Stimulated activated CD4-positive, alpha-beta T cell treated with anti-CD3 and anti-CD28 coated beads, Interleukin-2, amount 100 ng/mL, for 4 hours (primary cell): ENCODE measurements at places on chromosomes 3 and 15.

DNA sequence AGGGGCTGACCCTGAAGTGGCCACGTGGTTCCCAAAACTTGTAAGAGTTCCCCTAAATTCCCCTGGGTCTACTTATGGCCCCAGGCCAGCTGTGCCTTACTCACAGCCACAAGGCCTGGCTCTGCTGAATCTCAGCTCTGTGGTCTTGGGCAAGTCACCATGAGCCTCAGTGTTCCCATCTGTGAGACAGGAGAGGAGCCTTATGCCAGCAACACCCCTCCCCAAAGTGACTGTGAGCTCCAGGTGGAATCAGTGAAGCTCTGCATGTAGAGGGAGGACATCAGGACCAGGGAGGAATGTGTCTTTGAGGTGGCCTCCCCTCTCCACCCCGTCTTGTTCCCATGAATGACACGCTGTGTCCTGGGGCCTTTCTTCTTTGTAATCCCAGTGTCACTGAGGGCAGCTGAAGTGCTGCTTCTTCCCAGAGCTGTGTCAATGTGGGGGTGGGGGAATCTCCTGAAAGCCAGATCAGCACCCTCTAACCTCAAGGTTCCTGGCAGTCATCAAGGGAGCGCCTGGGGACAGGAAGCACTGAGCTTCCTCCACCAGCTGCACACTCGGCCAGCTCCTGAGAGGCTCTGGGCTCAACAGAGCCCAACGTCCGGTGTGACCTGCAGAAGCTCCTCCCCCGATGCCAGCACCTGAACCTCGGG lies 258.9 kb downstream of the UACA start:
- DNase-seq: no peak

DNA sequence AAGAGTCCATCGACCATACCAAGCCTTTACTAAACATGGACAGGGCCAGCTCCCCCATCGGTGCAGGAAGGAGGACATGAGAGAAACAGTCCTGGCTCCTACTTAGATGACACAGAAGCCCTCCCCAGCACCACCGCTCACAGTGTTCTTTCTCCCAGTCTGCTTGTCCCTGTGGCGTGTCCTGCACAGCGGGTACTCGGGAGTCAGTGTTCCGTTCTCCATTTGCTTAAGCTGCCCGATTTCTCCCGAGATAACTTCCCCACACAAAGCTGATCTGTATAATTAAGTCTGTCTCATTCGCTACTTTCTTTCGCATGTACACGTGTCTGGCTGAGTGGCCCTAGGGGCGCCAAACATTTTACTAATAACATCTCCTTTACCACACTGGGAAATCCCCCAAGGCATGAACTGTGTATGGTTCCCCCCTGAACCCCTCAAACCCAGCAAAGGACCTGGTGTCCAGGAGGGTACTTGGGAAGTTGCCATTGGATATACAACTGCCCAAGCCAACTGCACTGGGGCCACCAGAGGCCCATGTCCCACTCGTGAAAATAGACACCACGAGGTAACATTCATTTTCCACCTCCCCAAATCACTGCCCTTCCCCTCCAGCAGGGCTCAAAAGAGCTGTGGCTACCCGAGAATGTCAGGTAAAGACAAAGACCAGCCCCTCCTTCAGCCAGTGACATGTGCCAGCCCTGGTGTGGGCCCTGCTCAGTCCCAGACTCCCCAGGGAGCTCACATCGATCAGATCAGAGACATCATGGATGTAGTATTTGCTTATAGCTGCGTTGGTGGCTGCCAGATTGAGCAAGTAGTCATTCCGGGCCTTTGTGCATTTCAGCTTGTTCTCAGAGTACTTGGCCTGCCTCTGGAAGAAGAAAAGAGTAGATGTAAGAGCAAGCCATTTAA lies 96.5 kb upstream of the RAD18 start:
- no peak for DNase-seq

- DNase-seq: peak; percentile 66
Observed at GRCh38 chr3:143121241-143122088, 1.9 kb downstream of the CHST2 start.

GRCh38 chr3:2420919-2421318 lies 322.3 kb downstream of the CNTN4 start:
- no peak for DNase-seq

DNA sequence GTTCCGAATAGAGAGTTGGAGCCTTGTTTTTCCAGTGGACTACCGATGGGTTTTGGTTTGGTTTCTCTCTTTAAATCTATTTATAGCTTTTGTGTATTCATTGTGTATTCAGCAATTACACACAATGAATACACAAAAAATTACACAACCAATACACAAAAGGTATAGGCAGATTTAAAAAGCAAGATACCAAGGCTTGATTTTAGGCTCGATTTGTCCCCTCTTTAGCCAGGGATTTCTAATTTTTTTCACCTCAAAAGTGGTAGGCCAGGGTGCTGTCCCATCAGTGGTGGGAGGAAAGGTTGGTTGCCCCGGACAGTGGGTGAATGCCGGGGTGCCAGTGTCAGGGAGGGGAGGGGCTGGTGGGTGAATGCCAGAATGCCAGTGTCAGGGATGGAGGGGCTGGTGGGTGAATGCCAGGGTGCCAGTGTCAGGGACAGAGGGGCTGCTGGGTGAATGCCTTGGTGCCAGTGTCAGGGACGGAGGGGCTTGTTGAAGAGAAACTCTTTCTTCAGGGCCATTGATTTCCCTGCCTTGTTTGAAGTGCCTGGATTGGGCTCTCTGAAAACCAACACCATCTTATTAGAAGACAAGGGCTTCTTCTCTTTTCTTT lies 186.2 kb downstream of the GOLGA6L6 start:
- DNase-seq: no peak

DNA sequence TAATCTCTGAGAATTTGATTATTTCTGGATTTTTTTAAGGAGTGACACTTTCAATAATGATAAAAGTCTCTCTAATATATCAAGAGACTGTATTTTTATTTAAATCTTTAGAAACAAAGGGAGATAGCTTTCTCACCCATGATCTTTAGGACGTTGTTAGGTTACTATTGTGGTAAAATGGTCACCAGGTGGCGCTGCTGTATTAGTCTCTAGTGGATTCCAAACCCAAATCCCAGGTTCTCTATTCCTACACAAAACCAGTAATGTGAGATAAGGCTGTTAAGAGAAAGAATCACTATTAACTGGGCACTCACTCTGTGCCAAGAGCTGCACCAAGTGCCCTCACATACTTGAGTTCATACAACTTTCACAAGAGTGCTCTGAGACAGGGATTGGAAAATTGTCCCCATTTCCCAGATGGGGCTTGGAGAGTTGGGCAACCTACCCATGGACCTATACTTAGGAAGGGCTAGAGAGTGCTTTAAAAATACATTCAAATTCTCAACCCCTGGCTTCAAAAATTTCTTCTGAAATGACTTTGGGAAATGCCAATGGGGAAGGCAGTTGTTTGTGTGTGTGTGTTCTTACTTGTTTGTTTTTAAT lies 593.4 kb upstream of the TGFBR2 start:
- DNase-seq: peak; percentile 18

DNA sequence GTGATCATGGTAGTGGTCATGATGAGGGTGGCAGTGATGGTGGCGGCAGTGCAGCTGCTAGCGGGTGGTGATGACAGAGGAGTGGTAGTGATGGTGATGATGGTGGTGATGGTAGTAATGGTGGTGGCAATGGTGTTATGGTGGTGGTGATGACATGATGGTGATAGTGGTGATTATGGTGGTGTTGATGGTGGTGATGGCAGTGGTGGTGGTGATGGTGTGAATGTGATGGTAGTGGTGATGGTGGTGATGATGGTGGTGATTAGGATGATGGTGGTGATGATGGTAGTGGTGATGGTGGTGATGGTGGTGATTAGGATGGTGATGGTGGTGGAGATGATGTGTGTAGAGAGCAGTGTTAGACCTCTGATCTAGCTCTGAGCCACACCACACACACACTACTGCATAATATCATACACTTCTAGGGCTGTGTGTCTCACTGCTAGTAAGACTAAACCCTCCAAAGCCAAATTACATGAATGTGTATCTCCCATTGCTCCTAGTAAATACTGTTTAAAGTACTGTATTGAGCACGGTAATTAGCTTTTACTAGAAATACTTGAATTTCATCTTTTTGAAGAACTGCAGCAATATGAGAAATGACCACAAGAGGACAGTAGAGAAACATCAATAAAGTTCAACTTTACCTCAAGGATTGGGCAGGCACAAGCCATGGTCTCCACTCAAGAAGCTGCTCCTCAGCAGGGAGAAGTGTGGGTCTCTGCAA lies 28.8 kb downstream of the TMED3 start:
- DNase-seq: no peak

GRCh38 chr3:16472593-16472992 lies 40.9 kb downstream of the RFTN1 start:
- no peak for DNase-seq

- DNase-seq: no peak
Observed at GRCh38 chr3:189967254-189967865, 153.3 kb downstream of the P3H2 start.

DNA sequence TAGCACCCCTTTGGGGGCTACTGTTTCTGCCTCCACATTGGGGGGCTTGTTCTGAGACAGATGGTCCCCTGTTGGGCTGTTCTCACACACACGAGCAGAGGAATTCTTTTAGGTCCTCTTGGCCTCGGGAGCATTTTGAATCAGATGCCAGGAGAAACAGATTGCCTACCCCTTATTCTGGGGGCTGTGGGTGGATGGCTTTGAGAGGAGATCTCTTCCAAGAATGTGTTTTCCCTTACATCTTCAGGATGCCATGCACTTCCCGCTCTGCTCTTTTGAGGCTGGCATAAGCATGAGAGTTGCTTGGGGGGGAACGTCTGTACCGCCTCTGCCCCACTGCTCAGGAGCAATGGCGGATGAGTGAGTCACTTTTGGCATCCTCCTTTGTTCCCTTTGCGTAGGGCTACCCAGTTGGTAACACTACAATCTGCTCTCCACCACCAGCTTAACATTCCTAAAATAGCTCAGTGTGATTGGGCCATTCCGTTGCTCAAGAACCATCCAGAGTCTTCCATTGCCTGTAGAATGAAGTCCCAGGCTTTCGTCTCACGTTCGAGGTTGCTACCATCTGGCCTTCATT lies 154.4 kb downstream of the RPLP1 start:
- DNase-seq: no peak

DNA sequence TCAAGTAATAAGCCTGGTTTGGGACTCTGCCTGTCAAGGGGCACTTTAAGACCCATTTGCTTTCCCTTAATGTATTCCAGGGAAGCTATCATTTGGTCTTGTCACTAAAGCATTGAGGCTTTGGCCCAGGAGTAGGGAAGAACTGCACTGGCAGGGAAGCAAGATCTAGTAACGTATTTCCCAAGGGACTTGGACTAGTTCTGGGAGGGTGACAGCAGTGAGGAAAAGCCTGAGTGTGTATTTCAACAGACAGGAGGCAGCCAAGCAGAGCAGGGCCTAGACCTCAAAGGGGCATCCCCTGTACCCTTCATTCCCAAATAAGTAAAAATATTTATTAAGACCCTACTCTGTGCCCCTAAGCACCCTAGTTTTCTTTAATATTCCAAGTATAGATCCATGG lies 92.8 kb downstream of the SRGAP3 start:
- DNase-seq: no peak

GRCh38 chr3:149077628-149078027 lies 8.7 kb downstream of the HLTF start:
- no peak for DNase-seq

GRCh38 chr3:48662145-48662752 lies 437 bp downstream of the CELSR3 start:
- no peak for DNase-seq

DNA sequence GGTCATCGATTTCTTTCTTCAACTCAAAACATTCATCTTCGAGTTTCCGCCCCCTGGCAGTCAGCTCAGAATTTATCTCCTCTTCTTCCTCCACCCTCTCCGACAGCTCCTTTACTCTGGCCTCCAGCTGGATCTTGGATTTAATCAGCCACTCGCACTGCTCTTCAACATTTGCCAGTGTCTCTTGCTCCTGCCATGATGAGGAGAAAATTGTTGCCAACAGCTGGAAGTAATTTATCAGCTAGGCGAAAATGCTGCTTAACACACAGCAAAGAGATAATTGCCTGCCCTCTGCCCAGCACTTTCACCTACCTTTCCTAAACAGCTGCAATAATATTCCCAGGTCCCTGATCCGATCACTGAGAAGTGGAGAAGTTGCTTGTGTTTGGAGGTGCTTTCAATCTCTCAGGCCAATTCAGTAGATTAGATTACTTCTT lies 69.3 kb downstream of the MYH15 start:
- no peak for DNase-seq

DNA sequence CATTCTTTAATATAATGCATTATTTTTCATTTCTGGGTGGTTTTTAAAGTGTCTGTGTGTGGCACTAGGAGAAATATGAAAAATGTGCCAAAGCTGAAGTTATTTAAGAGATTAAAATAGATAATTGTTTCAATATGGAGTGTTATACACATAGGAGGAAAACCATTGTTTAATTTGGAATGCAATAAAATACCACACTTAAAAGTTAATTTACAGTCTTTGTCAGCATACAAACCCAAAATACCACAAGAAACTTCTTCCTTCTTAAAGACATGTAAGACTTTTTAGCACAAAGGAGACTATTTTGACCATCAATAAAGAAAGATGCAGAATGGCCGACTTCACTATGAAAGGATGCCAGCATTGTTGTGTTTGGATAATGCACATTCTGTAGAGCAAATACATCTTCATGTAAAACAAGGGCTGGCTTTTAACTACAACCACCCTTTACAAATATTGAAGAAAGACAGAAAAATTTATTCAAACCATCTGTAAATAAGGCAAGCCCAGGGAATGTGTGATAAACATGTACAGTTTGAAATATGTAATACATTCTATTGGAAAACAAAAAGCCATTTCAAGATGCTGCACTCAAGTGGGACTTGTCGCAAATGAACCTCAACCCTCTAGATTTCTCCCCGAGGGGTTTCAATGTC lies 1146.6 kb downstream of the ROBO1 start:
- DNase-seq: no peak

GRCh38 chr3:114057011-114057347 lies 442 bp downstream of the QTRT2 start:
- no peak for DNase-seq

GRCh38 chr3:47512416-47513124 lies 942 bp downstream of the ELP6 start:
- no peak for DNase-seq

DNA sequence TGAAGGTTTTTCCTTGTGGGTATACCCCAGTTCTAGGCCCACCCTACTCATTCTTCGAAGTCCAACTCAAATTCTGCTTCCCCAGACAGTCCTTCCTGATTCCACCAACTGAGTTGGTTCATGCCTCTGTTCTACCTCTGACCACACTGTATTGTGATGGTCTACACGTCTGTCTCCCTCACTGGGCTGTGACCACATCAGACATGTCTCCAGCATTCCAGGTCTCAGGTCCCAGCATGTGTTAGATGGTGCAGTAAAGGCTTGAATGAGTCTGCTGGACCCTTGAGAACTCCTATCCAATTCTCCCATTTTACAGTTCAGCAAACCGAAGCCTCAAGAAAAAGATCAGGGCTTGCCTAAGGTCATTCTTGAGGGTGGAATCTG lies 2.8 kb upstream of the ATP2B2 start:
- no peak for DNase-seq

GRCh38 chr3:148453781-148454191 lies 243.9 kb upstream of the AGTR1 start:
- DNase-seq: no peak
